Activated T-helper 1 cell treated with anti-CD3 and anti-CD28 coated beads, Interleukin-2, amount 50 U/mL, for 16 hours (primary cell): ENCODE measurements at places on chromosomes 3 and 15.

- DNase-seq: no peak
Measured at GRCh38 chr3:104873331-104873730, 493.4 kb upstream of the ALCAM start.

GRCh38 chr15:98841419-98841970 is 166.1 kb downstream of the PGPEP1L start:
- DNase-seq: no peak

- no peak for DNase-seq
Measured at GRCh38 chr3:21436835-21437234, 314.2 kb downstream of the ZNF385D start.

DNA sequence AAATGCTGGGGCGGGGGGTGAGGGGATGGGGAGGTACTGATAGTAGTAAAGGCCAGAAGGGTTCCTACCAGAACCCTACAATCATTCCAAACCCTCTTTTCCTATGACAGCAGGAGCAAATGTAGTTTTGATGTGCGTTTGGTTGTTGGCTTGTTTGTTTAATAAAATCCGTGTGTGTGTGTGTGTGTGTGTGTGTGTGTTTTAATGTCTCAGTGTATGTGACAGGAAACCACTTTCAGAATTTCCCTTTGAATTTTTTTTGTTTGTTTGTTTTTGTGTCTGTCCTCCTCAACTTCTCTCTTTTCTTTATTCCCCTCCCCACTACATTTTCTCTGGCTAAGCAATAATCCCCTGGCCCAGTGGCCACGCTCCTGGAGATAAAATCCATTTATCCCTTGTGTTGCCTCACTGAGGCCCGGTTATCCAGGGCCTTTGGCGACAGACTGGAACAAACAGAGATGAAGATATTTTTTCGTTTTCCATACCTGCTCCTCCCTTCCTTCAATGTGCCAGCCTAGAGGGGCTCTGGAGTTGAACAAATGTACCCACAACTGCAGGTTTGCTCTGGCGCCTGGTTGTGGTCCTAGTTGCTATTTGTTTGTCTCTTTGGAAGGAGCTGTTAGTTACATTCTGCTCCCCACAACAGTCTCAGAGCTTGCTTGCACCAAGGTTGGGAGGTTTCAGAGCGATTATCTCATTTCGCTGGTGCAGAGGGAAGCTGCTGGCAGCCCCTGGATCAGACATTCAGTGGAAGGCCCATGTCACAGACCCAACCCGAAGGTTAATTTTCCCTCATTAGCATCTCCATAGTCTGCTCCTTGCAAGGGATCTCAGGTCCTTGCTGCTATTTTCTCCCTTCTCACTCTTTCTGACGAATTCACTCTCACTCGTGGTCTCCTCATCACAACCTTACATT is 17.9 kb downstream of the NR2F2 start:
- no peak for DNase-seq
